Spinal cord (tissue), 10 donors: ENCODE measurements at places on chromosomes 6 and 20. TPM values are rescaled to one million over a fixed set of nuclear protein-coding genes. Genes with fewer than 3 reads are reported as not detected.

ERVFRD-1 gene
- not detected for total RNA-seq

DNAH8 gene
- 0.06 TPM for total RNA-seq

KIAA1755 gene
- 51.5 TPM for total RNA-seq

ZNF335 gene
- 12.9 TPM for total RNA-seq

GRCh38 chr6:158376631-158377081 lies 64.4 kb downstream of the TULP4 start:
- no peak for DNase-seq

CSTF1 gene
- 36.0 TPM for total RNA-seq

DNA sequence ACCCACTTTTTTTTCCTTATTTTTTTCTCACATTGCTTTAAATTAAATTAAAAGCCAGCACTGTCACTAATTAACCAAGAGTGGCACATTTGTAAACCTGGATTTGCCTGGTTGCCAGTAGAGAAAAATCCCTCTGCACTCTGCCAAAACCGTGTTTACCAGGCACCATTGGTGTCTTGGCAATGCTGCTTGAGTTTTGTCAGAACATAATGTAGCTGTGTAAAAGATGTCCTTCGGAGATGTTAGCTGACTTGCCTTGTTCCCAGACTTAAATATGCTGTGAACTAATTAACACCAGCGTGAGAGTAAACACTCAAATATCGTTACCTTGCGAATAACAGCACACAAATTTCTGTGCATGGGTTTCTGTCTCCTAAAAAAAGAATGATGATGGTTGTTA lies 694.9 kb upstream of the ID4 start:
- DNase-seq = peak; percentile 43

DNA sequence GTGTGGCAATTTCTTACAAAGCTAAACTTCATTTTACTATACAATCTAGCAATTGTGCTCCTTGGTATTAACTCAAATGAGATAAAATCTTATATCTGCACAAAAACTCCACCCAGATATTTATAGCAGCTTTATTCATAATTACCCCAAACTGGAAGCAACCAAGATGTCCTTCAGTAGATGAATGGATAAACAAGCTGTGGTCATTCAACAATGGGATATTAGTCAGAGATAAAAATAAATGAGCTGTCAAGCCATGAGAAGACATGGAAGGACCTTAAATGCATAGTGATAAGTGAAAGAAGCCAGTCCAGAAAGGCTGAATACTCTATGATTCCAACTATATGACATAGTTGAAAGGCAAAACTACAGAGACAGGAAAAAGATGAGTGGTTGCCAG lies 98.9 kb upstream of the BMP2 start:
- DNase-seq = no peak

GRCh38 chr6:12150812-12151432 lies 138.8 kb downstream of the HIVEP1 start:
- DNase-seq = no peak

MAP1LC3A gene
- 61.6 TPM for total RNA-seq

DNA sequence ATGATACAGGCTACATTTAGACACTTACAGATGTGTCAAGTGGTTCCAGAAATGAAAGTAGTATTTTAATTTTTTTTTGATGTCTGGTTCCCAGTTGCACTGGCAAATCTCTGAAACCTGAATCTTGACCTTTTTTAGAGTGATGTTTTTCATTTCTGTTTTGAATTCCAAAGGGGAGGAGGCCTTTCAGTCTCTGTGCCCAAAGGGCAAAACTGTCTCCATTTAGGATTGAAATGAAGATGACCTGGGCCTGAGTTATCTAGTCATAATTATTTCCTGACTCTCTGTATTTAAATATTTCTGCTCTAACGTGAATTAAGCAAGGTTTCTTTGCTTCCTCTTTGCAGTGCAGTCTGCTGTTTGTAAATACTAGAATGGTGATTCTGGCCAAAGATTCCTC lies 252.9 kb upstream of the ZFP64 start:
- no peak for DNase-seq

SNRPB gene
- total RNA-seq = 45.8 TPM

DNA sequence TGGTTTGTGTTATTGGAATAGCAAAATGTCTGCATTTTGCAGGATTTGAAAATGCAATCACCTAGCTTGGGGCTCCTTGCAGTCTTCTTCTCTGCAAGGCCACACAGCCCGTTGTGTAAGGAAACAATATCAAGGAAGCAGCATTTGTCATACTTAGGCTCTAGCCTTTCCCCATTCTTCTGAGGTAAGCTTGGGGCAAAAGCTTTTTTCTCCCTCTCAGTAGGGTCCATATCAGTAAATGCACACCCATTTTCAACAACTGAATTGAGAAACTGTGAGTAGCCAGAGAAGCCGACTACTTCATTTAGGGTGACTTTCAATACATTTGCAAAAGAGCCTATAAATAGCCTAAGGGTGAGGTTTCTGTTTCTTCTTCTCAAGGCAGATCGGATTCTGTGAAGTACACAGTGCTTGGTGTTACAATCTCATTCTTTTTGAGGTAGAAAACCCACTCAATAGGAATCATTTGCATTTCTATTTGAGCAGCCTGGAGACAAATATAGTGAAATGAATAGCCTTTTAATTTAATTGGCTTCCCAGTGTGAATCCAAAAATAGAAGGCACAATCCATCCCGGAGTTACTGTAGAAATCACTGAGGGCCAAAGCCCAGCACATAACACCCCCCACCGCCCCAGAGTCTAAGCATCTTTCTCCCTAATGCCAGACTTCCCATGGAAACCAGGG lies 61.8 kb downstream of the BTBD3 start:
- DNase-seq = peak; percentile 62
